ENCODE measurements at places on chromosomes 7 and 10.

GRCh38 chr7:94602181-94602580 is 53.8 kb downstream of the SGCE start:
- no peak for DNase-seq

GRCh38 chr7:92156990-92157389 is 22.0 kb downstream of the LRRD1 start:
- DNase-seq, result no peak

- DNase-seq, result no peak
Measured at GRCh38 chr7:150799741-150800580, at the start of gene TMEM176B. Gene TMEM176B, minus strand, starts transcription at chr7:150800364. Its CDS starts 3,795 bp downstream, at chr7:150796569.

DNA sequence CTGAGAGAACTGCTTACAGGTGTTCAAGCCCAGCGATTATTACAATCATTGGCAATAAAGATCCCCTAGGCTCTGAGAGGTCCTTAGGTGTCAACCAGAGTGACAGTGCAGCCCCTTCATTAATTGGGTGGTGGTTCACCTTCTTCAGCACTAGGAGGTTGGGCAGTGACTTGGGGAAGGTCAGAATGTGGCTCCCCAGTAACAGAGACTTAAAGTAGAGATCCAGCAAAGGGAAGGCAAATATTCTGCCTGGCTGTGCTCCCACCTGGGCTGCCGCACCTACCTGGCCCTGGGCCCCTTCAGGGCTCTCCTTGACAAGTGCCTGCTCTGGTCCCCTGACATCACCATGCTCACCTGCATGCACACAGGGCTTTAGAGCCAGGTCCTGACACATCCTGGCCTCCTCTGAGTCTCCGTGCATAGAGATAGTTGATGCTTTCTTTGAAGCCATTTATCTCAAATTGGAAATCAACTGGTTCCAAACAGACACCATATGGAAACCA is 1.9 kb downstream of the CLRN3 start:
- DNase-seq, result no peak

- DNase-seq, result no peak
Measured at GRCh38 chr7:12982178-12982577, 294.7 kb downstream of the ARL4A start.

DNA sequence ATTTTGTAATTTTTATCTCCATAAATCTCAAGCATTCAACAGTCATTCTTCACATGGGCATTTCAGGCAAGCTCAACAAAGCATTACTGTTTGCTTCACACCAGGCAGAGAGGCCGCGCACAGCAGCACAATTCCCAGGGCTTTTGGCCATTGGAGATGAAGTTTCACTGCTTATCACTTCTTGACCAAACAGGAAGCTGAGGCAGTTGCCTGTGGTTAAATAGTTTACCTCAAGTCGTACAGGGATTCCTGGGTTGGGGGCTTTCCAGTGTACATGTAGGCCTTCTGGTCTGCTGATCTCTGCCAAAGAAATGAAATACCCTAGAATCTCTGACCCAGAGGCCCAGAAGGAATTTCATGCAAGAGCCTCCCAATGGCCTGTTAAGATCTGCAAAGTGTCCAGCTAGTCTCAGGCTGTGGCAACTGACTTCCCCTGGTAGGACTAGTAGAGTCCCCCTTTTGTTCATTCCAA is 11.2 kb upstream of the PRDX3 start:
- no peak for DNase-seq

GRCh38 chr7:8035647-8036518 is 67.3 kb downstream of the GLCCI1 start:
- peak; percentile 25 for DNase-seq

DNA sequence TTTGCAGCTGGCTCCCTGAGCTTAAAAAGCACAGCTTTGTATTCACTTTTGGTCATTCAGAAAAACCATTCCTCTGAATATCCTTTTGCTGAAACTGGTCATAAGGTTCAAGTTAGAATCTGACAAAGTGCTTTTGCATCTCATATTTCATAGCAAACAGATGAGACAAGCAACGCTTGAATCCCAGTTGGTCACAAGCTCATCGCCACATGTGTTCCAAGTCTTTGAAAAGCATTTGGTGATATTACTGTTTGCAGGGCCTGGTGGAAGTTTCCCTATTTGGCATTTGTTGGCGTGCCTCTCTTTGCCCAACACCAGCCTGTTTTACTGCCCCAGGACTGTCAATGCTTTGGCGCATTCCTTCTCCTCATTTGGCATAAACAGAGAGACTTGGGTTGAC is 10.3 kb downstream of the TACC2 start:
- no peak for DNase-seq

- DNase-seq, result no peak
Measured at GRCh38 chr10:16966991-16967865, 150.0 kb upstream of the RSU1 start.

DNA sequence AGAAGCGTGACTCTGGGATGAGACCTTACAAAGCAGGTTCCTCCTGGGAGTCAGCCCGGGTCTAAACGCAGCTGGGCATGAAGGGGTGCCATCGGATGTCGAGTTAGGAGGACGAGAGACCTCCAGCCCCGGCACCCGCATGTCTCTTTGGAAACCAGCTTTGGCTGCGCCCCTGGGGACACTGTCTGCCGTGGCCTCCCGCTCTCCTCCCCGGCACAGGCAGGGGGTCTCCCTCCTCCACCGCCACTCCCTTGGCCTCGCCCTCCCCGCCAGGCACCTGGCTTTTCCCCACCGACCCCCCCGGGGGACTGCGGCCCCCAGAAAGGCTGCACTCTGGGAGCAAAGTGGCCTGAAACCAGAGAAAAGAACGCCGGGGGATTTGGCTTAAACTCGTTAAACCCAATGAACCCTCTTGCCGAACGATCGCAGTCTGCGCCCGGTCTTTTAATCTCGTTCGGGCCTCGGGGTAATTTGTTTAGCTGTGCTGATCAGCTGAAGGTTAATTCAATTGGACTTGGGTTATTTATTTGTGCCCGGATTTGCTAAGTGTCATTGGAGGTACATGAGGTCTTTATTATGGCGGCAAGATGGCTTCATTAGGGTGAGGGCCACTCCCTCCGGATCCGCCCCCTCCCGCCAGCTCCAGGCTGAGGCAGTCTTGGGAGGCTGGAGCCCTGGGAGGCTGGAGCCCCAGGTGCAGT is 16.4 kb upstream of the PSMG3 start:
- DNase-seq, result no peak

GRCh38 chr10:69646185-69647060 is 16.4 kb downstream of the FAM241B start:
- no peak for DNase-seq

DNA sequence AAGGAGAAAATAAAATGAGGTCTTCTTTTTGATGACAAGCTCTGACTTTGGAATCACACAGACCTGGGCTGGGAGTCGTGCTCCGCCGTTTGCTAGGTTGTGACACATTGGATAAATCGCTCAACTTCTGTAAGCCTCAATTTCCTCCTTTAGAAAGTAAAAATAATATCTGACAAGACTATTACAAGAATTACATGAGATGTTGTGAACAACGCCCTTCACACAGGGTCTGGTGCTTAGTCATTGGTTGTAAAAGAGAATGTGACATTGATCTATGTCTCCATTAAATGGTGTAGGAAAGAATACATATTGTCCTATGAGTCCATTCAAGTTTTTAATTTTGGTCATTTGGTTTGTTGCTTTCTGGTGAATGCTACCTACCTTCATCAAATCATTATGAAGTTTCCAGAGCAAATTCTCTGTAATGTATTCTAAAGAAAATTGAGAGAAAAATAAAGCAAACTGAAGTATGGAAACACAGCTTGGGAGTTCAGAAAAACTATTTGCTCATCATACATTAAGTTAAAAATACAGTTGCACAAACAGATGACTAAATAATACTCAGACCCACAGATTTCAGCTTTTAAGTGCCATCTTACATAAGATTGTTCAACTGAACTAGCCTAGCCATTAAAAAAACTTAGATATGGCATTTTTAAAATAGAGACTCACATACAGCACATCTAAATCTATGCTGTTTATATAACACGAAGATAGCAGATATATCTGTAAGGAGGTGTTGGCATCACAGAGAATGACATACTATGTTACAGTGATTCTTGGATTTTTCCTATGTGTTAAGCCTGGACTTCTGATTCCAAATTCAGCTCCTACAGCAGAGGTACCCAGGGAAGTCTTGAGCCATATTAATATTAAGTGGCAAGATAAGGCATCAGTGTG is 12.3 kb upstream of the ADRB1 start:
- DNase-seq, result no peak

- DNase-seq, result no peak
Measured at GRCh38 chr7:93723424-93724124, 149.1 kb upstream of the CALCR start.

GRCh38 chr10:124966008-124966407 is 24.1 kb downstream of the ZRANB1 start:
- no peak for DNase-seq

- no peak for DNase-seq
Measured at GRCh38 chr7:87209295-87209924, 10.1 kb downstream of the TMEM243 start.

- DNase-seq, result peak; percentile 10
Measured at GRCh38 chr10:76902949-76903348, 734.7 kb downstream of the KCNMA1 start.

DNA sequence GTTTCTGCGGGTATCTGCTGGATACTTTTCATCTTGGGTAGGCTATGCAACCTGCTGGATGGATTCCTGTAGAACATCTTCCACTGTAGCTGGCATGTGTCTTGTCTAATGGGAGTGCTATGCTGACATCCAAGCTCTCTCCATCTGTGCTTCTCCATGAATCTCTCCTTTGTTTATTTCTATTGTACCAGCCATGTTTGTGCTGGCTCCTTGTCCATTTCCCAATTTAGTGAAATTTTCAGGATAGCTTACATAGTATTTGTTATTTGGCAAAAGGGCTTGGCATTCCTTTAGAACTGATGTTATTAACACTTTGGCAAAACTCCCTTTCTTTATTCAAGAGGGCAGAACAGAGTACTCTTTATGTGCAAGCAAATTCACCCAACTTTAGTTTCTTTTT is 198.0 kb downstream of the CSTF2T start:
- no peak for DNase-seq

- no peak for DNase-seq
Measured at GRCh38 chr10:24239289-24240040, 30.5 kb downstream of the KIAA1217 start.

GRCh38 chr7:121755286-121755685 is 117.7 kb upstream of the PTPRZ1 start:
- no peak for DNase-seq

DNA sequence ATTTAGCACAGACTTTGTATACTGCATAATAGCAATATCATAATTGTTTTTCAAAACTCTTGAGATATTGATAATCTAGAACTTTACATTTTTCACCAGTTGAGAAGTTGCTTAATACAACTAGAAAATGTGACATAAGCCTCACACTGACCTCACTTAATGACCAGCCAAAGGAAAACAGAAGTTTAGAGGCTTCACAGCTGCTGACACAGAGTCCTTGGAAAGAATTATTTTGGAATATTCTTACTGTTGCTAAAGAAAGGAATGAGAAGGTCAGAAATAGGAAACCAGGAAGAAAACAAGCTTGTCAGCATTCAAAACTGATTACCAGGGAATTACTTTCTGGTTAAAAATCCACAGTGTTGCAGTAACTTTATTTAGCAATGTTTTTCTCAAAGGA is 35.5 kb upstream of the WASL start:
- DNase-seq, result no peak

- DNase-seq, result no peak
Measured at GRCh38 chr7:130024390-130024789, 26.8 kb downstream of the ZC3HC1 start.

- no peak for DNase-seq
Measured at GRCh38 chr7:107712896-107713295, 31.0 kb upstream of the CBLL1 start.

GRCh38 chr7:50679218-50680007 is 103.3 kb downstream of the GRB10 start:
- DNase-seq, result peak; percentile 15

DNA sequence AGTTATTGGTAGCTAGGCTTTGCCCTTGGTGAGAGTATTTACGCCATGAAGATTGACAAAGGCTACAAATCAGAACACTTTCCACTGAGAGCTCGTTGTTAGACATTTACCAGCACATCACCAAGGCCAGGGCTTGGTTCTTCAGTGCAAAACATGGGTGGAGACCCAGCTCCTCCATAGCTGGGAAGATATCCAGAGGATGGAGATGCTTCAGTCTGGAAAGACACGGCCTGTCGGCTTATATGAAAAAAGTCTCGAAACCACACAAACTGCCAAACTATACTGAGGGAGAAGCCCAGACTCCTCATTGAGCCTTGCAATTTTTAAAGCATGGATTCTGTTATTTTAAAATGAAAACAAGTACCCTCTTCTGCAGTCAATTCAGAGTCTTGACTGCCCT is 83.4 kb upstream of the ANLN start:
- DNase-seq, result no peak

DNA sequence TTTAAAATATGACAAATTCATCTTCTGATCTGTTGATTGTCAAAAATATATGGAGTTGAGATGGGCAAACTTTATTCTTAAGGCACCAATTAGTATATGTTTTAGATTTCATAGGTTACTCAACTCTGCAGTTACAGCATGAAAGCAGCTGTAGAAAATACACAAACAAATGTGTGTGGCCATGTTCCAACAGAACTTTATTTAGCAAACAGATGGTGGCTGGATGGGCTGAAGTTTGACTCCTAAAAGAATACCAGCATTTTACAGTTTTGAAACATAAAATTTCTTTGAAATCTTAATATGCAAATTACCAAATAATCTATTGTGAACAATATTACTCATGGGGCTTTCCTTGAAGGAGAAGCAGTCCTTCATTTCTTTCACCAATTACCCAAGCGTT is 1206.0 kb upstream of the LRRTM3 start:
- no peak for DNase-seq

DNA sequence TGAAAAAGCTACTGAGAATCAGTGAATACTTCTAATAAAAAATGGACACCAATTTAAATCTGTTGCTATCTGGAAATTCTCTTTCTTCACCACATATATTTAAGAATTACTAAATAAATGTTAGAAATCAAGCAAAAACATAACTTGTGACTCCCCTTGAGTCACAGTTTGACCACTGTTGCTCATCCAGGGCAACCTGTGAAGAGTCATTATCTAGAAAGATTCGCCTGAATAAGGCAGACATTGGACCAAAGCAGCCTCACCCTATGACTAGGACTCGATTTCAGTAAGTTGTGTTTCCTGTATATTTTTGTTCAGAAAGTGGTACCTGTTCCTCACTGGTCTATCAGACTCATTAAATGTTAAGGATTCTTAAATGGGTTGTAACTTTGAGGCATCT is 572.4 kb downstream of the ATRNL1 start:
- DNase-seq, result no peak

DNA sequence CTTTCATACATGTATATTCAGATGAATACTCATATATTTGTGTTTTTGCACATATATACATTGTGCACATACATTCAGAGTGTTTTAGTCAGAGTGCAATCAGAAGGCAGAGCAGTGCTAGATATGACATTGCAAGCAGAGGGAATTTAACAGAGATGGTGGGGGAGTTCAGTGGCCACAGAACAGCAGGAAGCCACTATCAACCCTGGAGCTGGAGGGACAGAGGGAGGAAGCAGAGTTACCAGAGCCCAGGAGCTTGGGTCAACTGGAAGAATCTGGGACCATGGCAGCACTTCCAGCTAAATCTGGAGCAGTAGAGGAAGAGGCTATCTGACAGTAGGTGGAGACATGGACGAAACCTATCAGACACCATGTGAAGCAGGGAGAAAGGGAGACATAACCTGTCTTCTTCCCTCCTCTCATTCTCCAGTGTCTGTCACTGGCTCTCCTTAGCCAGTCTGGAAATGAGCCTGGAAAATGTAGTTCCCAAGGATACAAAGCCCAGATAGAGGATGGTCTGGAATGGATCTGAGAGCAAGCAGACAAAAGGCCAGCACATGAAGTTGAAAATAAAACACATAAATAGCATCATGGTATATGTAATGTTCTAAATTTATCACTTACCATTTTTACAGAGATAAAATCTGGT is 33.6 kb upstream of the HERPUD2 start:
- DNase-seq, result no peak
